Stimulated activated CD4-positive, alpha-beta T cell treated with anti-CD3 and anti-CD28 coated beads, Interleukin-15, amount 100 ng/mL, for 1 hour (primary cell): ENCODE measurements at places on chromosomes 16 and 17.

GRCh38 chr17:13544292-13544691 is 57.4 kb downstream of the HS3ST3A1 start:
- no peak for DNase-seq

DNA sequence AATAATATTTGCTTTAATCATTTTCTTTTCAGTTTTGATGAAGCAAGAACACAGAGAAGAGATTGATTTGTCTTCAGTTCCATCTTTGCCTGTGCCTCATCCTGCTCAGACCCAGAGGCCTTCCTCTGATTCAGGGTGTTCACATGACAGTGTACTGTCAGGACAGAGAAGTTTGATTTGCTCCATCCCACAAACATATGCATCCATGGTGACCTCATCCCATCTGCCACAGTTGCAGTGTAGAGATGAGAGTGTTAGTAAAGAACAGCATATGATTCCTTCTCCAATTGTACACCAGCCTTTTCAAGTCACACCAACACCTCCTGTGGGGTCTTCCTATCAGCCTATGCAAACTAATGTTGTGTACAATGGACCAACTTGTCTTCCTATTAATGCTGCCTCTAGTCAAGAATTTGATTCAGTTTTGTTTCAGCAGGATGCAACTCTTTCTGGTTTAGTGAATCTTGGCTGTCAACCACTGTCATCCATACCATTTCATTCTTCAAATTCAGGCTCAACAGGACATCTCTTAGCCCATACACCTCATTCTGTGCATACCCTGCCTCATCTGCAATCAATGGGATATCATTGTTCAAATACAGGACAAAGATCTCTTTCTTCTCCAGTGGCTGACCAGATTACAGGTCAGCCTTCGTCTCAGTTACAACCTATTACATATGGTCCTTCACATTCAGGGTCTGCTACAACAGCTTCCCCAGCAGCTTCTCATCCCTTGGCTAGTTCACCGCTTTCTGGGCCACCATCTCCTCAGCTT is 45.0 kb downstream of the ESRP2 start:
- DNase-seq = no peak

GRCh38 chr16:1791256-1791942 is 2.1 kb downstream of the IGFALS start:
- no peak for DNase-seq

DNA sequence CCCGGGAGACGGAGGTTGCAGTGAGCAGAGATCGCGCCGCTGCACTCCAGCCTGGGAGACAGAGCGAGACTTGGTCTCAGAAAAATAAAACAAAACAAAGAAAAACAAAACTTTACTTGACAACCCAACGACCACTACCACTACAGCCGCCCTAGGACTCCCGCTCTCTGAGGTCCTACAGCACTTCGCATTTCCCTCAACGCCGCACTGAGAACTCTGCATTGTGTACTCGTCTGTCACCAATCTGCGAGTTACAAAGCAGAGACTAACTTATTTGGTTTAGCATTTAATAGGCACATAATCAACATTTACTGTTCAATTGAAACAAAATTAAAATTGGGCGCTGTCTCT is 479 bp upstream of the ZNF207 start:
- DNase-seq = no peak

GRCh38 chr17:28228109-28228840 is 90.7 kb upstream of the TMEM97 start:
- no peak for DNase-seq
